ENCODE measurements at places on chromosomes 6 and 20. TPM values are rescaled to one million over a fixed set of nuclear protein-coding genes. Genes with fewer than 3 reads are reported as not detected.

- DNase-seq: no peak
These were observed 6.2 kb downstream of the PCNA start for GRCh38 chr20:5113615-5113986.

DNA sequence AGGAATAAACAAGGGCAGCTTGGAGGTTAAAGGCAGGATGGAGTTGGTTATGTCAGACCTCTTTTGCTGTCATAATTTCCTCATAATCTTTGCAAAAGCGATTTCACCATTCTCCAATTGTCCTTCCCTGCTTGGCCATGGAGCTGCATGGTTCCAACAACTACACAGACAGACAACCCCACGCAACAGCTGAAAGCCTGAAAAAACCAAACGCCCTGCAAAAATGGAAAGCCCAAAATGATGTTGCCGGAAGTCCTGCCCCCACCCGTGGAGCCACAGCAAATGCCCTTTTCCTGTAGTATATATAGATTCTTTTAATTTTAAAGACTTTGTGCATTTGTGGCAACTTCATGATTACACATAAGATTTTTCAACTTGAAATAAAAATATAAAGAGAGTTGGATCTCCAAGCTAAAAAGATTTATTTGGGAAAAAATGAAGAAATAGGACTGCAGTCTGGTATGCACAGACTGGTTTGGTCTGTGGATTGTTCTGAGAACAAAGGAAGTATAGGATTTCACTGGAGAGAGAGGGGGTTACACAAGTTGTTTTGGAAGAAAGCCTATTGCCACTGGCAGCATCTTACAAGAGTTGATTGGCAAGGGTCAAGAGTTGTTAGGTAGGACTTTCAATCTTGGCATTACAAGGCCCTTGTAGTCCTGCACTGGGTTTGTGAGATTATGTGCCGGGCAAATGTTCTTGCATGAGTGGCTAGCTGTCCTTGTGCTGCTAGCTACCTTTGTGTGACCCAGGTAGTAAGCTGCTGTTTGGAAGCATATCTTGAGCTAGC, 190.0 kb downstream of the C6orf118 start:
- DNase-seq: no peak

GRCh38 chr20:53611449-53611894, 17.8 kb upstream of the ZNF217 start:
- DNase-seq: no peak

Gene PPP1R11
- 45.3 TPM for total RNA-seq

Gene ALDH8A1
- 0.08 TPM for total RNA-seq

Gene BTN1A1
- not detected for total RNA-seq

DNA sequence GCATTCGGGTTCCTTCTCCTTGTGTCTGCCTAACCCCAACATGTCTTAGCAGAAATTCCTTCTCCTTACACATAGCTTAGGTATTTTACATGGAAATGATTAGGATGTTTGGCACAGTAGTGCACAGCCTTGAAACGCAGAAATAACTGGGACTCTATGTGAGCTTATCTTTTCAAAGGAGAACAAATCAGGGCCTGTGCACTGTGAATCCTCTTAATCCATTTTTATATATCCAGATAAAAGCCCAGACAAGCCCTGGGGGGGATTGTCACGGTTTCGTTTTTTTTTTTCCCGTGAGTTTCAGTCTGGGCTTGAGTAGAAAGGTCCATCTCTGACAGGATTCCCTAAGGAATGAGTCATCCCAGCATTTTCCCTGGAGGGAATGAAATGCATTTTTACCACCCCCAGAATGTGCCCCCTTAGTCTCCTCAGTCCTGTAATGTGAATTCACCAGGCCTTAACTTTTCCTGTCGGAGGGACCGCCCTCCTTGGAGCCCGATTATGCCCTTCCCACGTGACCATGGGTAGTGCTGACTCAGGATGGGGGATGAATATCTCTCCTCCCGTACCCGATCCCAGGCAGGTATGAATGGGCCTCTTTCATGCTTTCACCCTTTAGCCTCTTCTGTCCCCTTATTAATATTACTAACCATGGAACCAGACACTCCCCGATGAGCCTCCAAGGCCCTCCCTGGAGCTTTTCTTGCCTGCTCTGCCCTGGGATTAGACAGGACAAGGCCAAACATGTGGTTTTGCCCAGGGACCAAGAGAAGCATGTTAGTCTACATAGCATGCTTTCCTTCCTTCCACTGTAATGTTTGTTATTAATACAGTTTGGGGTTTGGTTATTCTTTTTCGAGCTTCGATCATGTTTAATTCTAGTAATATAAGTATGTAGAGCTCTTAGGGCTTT, 23.9 kb upstream of the NAA20 start:
- DNase-seq: no peak

- no peak for DNase-seq
These were observed 611.0 kb upstream of the FLRT3 start for GRCh38 chr20:14948416-14948815.

DNA sequence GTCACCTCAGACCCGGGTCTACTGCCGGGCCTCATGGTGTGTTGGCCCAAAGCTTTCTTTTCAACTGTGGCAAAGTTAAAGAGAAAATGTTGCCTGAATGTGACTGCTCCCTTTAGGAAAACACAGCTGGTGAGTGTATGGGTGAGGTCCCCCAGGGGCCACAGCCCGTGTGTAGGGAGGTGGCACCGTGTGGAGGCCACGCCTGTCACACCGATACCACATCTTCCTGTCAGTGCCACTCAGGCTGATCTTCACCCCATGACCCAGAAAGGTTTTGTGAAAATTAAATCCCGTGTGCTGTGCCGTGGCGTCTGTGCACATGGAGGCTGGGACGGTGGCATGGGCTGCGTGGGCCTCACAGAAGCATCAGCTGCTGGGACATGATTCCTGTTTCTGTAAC, 10.7 kb upstream of the ADRM1 start:
- DNase-seq: no peak

Gene UBD
- not detected for total RNA-seq

DNA sequence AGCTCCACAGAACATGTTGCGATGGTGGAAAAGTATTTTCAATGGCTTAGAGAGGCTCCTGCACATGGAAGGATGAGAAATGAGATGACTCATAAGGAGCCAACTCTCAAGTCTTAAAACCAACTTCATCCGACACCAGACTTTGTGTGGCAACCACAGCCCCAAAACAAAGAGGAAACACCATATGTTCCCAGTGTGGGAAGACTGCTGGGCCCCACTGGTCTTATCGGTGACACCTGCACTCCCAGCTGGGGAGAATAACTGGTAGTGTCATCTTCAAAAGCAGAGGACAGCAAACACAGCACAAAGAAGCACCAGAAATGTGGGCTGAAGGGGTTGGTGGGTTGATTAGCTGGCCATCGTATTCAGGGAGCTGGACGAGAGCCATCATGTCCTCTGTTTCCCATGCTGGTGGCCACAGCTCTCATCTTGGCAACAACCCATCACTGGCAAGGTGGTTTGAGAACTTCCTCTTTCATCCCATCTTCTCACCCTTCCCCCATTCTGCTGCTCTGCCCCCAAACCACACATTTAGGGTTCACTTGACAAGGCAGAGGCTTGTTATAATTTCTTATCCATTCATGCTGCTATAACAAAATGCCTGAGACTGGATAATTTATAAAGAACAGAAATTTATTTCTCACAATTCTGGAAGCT, 46.0 kb upstream of the TASP1 start:
- DNase-seq: no peak

Gene UBE2J1
- 13.1 TPM for total RNA-seq

Data from left ventricle myocardium inferior (tissue), 1 donor.